ENCODE measurements at places on chromosomes 12 and 14.

GRCh38 chr14:76814726-76815645 lies 2.3 kb upstream of the ANGEL1 start:
- no peak for DNase-seq

- no peak for DNase-seq
These were observed 60.1 kb downstream of the DIP2B start for GRCh38 chr12:50564948-50565297.

- DNase-seq, result no peak
These were observed 31.4 kb downstream of the CFAP251 start for GRCh38 chr12:121949648-121950397.

- DNase-seq, result no peak
These were observed 18.9 kb upstream of the ANKRD33 start for GRCh38 chr12:51868821-51869495.

DNA sequence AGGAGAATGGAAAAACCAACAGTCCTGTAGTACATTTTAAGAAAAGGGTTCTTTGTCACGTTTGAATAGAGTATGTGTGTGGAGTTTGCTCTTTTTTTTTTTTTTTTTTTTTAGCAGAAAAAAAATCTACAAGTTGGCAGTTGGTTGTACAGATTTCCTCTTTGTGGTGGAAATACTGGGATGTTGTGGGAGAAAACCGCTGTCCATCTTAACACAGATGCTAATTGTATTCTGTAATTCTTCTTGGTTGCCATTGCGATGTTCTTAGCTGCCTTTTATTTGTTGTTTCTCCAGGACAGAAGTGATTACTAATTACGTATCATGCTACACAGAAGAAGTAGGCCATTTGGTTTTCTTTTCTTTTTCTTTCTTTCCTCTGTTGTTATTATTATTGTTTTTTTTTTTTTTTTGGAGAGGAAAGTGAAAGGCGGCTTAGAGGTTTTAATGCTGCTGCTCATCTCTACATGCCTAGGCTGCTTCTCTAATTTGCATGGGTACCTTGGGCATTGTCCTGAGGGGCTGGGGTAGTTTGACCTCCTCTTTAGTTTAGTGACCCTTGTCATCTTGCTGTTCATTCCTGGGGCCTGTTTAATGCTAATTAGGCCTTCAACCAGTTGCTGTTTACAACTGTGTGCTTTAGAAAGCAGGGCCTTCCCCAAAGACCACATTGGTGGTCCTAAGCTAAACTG lies 94.7 kb downstream of the TMTC2 start:
- DNase-seq, result peak; percentile 15

GRCh38 chr14:75711796-75712211 lies 50.8 kb downstream of the TTLL5 start:
- DNase-seq, result no peak

DNA sequence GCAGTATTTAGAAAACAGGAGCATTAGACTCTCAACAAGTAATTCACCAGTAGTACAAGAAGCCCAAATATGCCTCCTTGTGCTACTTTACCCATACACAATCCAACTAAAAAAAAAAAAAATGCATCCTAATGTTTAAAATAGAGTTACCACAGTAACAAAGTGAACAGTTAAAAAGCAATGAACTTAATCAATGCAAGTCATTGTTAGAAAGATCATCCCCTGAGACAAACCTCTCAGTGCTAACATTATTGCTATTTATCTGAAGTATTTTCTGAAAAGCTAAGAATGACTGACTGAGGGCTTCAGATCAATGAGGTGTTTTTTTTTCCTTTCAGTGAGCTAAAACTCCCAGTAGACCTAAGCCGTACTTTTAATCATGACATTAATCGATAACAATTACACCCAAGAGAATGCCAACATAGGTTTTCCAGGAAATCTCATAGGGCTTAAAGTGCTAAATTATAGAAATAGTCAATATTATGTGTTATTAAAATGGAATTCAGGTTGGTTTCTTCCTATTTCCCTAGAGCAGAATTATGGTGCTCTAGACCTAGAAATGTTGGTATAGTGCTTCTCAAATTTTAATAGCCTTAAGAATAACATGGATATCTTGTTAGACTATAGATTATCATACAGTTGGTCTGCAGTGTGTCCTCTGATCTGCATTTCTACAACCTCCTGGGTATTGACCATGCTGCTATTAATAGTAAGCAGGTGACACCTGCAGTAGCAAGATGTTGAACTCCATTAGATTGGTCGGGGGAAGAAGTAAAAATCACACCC lies 123.0 kb downstream of the PRKD1 start:
- DNase-seq, result no peak

GRCh38 chr12:128079-128478 lies 61.5 kb downstream of the IQSEC3 start:
- no peak for DNase-seq

DNA sequence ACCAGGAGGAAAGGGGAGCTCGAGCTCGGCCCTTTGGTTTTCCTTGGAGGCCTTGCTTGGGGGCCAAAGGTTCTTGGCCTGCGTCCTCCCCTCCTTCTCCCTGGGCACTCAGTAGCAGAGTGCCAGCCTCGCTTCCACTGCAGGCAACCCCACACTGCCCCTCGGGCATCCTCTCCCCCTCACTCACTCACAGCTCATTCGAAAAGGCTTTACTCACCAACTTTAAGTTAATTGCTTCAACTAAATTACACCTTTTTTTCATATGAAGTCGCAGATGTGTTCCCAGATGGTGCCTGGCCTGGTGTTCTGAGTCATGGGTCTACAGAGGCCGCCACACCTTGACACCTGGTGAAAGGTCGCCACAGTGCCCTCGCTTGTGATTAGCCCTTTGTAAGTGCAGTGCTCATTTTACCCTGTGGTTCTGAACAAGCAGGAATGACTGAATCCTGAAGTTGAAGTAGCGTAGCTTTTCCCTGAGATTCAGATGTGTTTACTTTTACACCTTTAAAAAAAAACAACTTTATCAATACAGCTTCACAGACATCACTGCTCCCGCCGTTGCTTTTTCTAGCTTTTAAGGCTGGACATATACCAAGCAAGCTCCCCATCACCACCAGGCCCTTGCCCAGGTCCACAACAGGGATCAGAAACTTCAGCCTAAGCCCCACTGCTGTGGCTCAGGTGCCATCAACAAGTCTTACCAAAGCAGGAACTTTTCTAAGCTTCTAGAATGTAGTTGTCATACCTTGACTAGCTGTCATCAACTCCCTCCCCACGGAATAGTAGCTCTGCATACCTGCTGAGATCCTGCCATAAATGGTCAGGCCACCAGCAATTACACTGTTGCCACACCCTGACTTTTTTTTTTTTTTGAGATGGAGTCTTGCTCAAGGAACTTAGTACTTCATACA lies 20.3 kb upstream of the ADIPOR2 start:
- no peak for DNase-seq

DNA sequence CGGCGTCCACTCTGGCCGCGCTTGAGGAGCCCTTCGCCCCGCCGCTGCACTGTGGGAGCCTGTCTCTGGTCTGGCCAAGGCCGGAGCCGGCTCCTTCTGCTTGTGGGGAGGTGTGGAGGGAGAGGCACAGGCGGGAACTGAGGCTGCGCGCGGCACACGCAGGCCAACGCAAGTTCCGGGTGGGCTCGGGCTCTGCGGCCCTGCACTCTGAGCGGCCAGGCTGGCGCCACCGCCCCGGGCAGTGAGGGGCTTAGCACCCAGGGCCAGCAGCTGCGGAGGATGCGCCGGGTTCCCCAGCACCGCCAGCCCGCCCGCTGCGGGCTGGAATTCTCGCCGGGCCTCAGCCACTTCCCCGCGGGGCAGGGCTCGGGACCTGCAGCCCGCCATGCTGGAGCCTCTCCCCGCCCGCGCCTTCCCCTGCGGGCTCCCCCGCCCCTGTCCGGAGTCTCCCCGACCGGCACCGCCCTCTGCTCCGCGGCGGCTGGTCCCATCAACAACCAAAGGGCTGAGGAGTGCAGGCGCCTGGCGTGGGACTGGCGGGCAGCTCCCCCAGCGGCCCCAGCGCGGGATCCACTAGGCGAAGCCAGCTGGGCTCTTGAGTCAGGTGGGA lies 921.2 kb upstream of the FOXG1 start:
- no peak for DNase-seq

- DNase-seq, result no peak
These were observed 136.2 kb downstream of the SLCO1B3 start for GRCh38 chr12:20946732-20947131.

Measured in hematopoietic multipotent progenitor cell (in vitro differentiated cells).